Uterus (tissue), 4 donors: ENCODE measurements at places on chromosomes 5 and 9. TPM values are rescaled to one million over a fixed set of nuclear protein-coding genes. Genes with fewer than 3 reads are reported as not detected.

Gene IDNK
- not detected for total RNA-seq

GRCh38 chr5:133552925-133553525, 59.3 kb downstream of the FSTL4 start:
- no peaks in the 10 kb centered on the region for H3K27me3 ChIP-seq
- H3K36me3 ChIP-seq: no peaks in the 10 kb centered on the region
- H3K27ac ChIP-seq: no peak overlapping the region
- H3K4me1 ChIP-seq: no peaks in the 10 kb centered on the region

GRCh38 chr5:176887252-176887849, 11.8 kb downstream of the HK3 start:
- no peaks in the 10 kb centered on the region for H3K27me3 ChIP-seq
- no peak overlapping the region for H3K4me3 ChIP-seq
- H3K27ac ChIP-seq: no peak overlapping the region
- DNase-seq: no peak

DNA sequence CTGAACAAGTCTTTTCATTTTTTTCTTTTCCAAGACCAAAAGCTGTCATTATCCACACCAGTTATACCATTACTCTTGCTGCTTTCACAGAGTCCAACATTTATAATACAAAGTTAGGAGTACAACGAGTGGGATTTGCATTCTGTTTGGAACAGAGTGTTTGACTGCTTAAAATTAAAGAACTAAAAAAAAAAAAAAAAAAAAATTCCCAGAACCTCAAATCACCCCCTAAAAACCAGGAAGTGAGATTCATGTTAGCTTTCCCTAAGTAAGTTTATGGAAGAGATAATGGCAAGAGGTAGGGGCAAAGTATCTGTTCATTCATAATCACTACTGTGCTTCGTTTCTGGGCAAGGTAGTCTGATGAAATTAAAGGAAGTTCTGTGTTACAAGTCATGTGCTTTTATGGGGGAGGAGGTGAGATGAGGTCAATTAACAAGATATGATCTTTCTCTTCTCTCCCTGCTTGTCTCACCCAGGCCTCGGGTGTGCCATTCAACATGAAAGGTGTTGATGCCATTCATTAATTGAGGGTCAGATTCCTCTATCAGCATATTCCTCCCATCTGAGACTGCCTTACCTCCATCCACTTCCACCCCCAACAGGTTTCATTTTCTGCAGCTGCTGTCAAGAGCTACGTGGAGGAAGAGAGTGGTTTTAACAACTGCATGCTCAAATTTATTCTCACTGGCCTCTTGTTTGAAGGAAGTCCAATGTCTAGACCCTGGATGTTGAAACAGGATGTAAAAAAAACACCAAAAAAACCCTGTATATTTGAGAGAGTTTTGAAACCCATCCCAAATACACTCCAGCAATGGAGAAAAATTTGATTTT, 58.1 kb downstream of the MARCHF3 start:
- H3K4me1 ChIP-seq: no peaks in the 10 kb centered on the region
- DNase-seq: no peak
- H3K27ac ChIP-seq: peak overlapping the region; percentile 6
- H3K36me3 ChIP-seq: no peaks in the 10 kb centered on the region
- H3K27me3 ChIP-seq: no peaks in the 10 kb centered on the region
